Activated CD8-positive, alpha-beta T cell treated with anti-CD3 and anti-CD28 coated beads for 36 hours (primary cell): ENCODE measurements at places on chromosomes 4 and X. TPM values are rescaled to one million over a fixed set of nuclear protein-coding genes. Genes with fewer than 3 reads are reported as not detected.

GRCh38 chr4:181728305-181728966, 514.8 kb upstream of the TENM3 start:
- no peak for DNase-seq

INPP4B gene
- 46.1 TPM for total RNA-seq

DNA sequence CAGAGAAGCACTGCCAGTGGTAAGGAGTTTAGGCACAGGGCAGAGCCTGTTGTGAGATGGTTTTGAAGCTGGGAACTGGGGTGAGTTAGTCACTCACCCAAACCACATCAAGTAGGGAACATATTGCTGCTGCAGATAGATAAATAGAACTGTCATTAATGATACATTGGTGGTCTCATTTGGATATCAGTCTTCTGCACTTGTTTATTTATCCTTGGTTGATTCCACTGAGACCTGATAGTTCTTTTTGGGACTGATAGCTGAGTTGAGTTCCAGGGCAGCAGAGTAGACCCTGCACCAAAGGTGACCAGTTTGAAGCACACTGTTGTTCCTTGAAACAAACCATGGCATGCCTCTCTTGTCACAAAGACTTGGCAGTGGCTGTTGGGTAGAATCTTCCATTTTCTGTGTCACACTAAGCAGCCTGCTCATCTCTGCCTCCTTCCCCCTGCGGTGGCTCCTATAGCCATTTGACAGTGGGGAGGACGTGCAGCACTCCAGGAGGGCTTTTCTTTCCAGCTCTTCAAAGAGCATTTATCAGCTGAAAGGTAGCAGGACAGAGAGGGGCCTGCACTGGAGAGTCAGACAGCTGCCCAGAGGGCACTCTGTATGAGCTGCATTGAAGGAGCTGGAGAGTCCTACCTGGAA, 59.7 kb upstream of the TMEM164 start:
- DNase-seq, result no peak

DNA sequence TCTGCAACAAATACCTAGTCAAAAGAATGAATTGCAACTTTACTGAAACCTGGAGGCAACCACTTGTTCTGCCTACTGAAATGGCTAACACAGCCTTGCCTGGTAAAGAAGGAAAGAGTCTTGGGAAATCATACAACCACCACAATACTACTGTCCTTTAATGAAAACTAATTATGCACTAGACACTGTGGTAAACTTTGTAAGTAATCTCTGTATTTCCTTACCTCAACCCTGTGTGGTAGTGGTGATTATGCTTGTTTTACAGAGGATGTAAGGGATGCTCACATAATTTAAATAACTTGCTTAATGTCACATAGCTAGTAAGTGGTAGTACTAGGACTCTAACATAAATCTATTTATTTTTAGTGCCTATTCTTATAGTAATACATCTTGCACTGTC, 44.7 kb downstream of the TMEM156 start:
- no peak for DNase-seq

DNA sequence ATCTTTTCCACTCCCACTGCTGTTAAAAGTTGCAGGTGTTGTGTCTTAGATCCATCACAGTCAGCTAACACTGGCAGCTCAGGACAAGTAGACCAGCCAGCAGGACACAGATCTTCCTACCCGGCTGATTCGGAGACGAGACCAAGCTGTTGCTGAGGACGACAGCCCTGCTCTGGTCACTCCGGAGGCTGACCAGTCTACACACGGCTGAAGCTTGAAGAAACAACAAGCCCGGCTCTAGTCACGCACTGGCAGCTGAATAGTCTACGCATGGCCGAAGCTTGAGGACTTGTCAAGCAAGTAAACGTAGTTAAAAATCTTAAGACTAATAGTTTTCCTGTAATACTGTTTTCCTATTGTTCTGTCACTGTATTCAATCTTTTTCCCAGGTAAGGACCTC, 1.8 kb downstream of the ACOX3 start:
- no peak for DNase-seq

- no peak for DNase-seq
Measured at GRCh38 chrX:122135070-122135469, 1049.0 kb upstream of the GRIA3 start.

DNA sequence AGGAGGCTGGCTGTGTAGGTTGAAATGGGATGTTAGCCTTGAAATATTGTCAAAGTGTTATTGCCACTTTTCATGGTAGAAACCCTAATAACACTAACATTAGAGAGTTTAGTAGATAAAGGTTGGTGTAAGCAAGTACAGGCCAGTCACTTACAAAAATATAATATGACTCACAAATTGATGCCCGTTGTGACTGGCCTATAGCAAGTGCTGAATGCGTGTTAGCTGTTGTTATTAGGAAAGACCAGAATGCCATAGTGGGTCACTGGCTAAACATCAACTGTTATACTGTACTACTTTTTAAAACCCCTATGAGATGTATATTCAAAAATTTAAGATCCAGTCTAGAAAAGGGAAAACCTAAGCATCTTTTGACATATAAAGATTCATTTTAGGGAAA, 20.4 kb upstream of the GDPD2 start:
- DNase-seq, result no peak

DNA sequence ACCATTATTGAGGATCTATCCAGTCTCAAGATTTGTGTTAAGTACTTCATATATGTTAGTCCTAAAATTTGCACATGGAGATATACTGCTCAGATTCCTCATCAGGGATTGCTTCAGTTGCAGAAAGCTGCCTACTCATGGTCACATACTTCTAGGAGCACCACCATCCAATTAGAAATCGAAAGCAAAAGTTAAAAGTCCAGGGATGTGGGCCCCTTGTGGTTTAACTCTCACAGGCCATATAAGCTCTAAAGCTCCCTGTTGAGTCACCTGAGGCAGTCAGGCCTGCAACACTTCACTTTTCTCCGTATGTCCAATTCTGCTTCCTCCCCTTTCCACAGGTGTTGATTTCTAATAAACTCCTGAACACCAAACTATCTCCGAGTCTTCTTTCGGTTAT, 84.2 kb downstream of the CNOT6L start:
- peak; percentile 67 for DNase-seq

GRCh38 chrX:11672213-11672612, 6.5 kb upstream of the ARHGAP6 start:
- DNase-seq, result no peak

- no peak for DNase-seq
Measured at GRCh38 chr4:168291242-168291641, 27.3 kb downstream of the DDX60 start.

- DNase-seq, result no peak
Measured at GRCh38 chr4:20195071-20195885, 56.4 kb upstream of the SLIT2 start.

DNA sequence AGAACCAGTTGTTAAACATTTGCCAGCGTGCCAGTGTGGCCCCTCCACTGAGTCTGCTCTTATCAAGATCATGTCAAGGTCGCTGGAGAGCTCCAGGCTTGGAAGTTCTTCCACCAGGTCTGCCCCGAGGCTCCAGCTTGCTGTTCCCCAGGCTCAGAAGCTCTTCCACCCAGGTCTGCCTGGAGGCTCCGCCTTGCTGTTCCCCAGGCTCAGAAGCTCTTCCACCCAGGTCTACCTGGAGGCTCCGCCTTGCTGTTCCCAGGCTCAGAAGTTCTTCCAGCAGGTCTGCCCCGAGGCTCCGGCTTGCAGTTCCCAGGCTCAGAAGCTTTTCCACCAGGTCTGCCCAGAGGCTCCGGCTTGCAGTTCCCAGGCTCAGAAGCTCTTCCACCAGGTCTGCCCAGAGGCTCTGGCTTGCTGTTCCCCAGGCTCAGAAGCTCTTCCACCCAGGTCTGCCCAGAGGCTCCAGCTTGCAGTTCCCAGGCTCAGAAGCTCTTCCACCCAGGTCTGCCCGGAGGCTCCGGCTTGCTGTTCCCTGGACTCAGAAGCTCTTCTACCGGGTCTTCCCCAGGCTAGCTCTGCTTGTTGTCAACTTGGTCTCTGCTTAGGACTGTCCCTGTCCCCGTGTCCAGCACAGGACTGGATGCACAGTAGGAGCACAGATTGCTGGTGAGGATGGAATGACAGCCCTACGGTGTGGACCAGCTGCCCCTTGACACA, 54.4 kb downstream of the HMX1 start:
- DNase-seq, result no peak
